ENCODE measurements at places on chromosomes 6 and 20.

- DNase-seq = no peak
Observed at GRCh38 chr6:63899550-63899949, 263.9 kb downstream of the PHF3 start.

DNA sequence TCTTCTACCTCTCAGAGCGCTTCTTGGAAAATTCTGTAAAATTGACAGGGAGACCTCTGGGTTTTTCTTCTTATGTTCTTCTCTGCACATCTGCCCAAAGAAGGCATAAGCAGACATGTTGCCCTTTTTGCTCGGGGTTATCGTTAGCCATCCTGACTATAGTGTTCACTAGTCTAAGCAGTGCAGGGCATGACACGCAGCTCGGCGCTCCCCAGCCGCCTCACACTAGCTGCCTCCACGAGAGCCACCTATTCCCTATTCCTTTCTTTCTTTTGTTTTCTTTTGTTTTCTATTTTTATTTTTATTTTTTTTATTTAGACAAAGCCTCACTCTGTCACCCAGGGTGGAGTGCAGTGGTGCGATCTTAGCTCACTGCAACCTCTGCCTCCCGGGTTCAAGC lies 100.2 kb upstream of the OPRM1 start:
- DNase-seq = no peak

DNA sequence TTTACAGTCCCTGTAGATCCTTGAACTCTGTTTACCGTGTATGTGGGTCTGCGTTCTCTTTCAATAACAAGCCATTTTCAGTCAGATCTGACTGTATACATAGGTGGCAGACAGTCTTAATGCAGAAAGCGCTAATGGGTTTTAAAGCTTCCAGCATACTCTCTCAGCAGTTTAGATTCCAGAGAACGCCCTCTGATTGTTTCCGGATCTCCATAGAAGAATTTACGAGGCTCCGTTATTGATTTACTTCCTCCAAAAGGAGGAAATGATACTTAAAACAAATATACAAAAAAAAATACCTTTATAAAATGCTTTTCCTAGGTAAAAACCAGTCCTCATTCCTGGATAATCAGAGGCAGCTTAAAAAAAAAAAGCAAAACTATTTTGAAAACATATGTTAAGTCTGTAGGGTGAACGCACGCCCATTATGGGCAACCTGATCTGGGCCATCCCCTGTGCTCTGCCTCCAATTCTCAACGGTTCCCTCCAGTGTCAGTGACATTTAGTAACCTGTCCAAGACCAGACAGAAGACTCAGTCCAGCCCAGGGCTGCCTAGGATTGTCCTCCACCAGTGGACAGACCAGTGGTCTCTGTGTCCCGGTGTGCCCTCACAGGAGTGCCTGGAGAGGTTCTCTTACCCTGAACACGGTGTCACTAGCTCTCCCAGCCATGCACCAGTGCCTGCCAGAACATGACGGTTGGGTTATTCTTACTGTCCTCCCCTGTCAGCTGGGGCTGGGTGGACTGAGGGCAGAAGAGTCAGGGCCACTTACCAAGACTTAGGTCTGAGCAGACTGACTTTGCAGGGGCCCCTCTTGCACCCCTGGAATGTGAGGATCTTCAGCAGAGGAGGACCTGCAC lies 217.3 kb downstream of the ARID1B start:
- DNase-seq = no peak

GRCh38 chr6:4965562-4966389 lies 38.1 kb downstream of the RPP40 start:
- DNase-seq = no peak

GRCh38 chr6:109722564-109723254 lies 31.6 kb downstream of the FIG4 start:
- DNase-seq = no peak

All from fibroblast of skin of back (primary cell).